ENCODE measurements at places on chromosomes 5 and 9. TPM values are rescaled to one million over a fixed set of nuclear protein-coding genes. Genes with fewer than 3 reads are reported as not detected.

- no peaks in the 10 kb centered on the region for H3K27me3 ChIP-seq
- H3K27ac ChIP-seq, result no peak overlapping the region
- no peaks in the 10 kb centered on the region for H3K36me3 ChIP-seq
- peak overlapping the region; percentile 25 for H3K4me3 ChIP-seq
Observed at GRCh38 chr9:111298731-111299598, 31.1 kb downstream of the OR2K2 start.

The CCDC69 gene
- 0.08 TPM for total RNA-seq

The FBLL1 gene
- not detected for total RNA-seq

The AIF1L gene
- 1.0 TPM for total RNA-seq

DNA sequence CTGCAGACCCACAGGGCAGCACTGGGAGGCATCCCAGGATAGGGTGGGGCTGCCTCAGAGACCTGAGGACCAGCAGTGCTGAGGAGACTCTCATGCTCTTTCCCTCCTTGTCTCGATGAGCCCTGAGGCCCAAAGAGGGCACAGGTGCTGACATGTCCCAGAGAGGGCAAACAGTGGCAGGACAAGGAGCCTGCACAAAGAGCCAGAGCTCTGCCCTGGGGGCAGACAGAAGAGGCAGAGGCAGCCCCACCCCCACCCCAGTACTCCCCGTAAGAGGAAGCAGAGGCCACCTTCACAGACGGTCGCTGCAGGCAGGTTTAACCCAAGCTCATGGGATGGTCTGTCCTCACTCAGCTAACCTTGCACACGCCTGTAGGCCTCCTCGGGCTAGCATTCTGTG is 29.4 kb upstream of the TTLL11 start:
- H3K27ac ChIP-seq, result no peak overlapping the region
- H3K27me3 ChIP-seq, result no peaks in the 10 kb centered on the region
- no peak for DNase-seq
- peaks cover 9% of the 10 kb centered on the region for H3K4me1 ChIP-seq
- no peak overlapping the region for H3K4me3 ChIP-seq
- H3K36me3 ChIP-seq, result no peaks in the 10 kb centered on the region

The SLC2A8 gene
- total RNA-seq, result 16.7 TPM

DNA sequence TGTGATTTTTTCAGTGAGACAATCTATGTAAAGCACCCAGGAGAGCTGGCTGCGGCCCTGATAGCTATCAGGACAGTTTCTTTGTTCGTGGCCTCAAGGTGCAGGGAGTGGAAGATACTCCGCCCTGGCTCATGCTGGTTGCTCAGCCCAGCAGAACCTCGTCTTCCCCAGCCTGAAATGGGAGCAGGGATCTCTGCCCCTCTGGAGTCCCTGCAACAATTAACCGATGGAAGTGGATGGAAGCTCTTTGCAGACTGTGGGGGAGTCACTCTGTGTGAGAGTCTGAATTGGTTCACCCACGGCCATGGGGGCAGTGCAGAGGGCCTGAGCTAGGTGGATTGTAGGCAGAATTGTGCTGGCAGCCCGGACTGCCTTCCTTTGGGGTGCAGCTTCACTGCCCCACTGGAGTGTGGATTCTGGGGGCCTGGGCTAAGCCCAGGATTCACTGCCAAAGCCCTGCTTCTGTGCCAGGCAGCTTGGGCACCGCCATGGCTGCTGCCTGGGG is 2.8 kb downstream of the AIF1L start:
- H3K27me3 ChIP-seq, result peaks cover 24% of the 10 kb centered on the region
- H3K36me3 ChIP-seq, result no peaks in the 10 kb centered on the region
- DNase-seq, result no peak
- no peak overlapping the region for H3K4me3 ChIP-seq
- H3K4me1 ChIP-seq, result peaks cover 34% of the 10 kb centered on the region

- no peak overlapping the region for H3K27ac ChIP-seq
- H3K36me3 ChIP-seq, result no peaks in the 10 kb centered on the region
- H3K4me1 ChIP-seq, result no peaks in the 10 kb centered on the region
- no peak overlapping the region for H3K4me3 ChIP-seq
- DNase-seq, result peak; percentile 23
- no peaks in the 10 kb centered on the region for H3K27me3 ChIP-seq
Observed at GRCh38 chr5:165630261-165630778, 2124.9 kb downstream of the MAT2B start.

DNA sequence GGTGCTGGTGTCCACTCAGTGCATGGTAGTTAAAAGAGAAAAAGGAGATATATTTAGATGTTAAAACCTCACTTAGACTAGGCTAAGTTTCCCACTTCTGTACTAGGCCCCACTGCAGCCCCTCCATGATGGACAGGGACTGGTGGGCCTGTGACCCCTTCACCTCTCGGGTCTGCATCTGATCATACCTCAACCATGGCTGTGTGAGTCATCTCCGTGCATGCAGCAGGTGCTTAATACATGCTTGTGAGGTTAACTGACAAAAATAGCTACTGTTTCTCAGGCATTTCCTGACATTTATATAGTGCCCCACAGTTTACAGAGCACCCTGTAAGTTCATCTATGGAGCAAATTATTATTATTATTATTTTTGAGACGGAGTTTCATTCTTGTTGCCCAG is 8.4 kb upstream of the URM1 start:
- no peaks in the 10 kb centered on the region for H3K36me3 ChIP-seq
- no peak overlapping the region for H3K4me3 ChIP-seq
- no peaks in the 10 kb centered on the region for H3K27me3 ChIP-seq
- DNase-seq, result peak; percentile 70
- peak overlapping the region; percentile 58 for H3K27ac ChIP-seq

DNA sequence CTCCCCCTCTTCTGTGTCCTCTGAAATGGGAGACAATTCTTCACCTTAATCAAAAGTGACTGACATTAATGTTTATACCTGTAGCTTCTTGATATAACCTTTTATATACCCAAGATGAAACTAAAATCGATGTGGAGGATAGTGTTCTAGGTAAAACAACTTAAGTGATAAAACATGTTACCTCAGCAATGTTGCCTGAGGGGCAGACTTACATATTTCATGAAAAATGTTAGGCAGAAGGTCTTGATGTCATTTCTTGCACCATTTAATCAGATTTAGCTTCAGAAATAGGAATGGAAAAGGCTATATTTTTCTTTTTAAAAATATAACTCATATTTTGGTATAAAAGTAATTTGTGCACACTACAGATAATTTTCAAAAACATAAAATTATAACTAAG is 22.7 kb upstream of the MACIR start:
- no peaks in the 10 kb centered on the region for H3K27me3 ChIP-seq
- no peak overlapping the region for H3K4me3 ChIP-seq
- H3K4me1 ChIP-seq, result 0 out of 2 replicates have a peak, but pooled peaks cover 4% of the 10 kb centered on the region

DNA sequence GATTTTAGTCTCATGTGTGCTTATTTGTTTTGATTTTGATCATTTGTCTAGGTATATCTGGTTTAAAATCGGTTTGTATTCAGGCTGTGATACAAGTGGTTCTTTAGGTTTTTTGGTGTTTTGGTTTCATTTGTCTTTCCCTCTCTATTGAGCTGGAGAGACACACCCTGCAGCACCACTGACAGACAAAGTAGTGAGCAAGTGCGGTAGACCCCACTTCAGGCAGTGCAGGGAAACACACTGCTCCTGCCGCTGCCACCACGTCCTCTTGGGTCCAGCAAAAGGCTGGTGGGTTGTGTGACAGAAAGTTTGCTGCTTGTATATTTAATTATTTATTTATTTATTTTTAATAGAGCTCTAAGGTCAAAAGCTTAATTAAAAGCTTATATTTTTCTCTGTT is 801.0 kb downstream of the NR2F1-AS1 start:
- no peaks in the 10 kb centered on the region for H3K27me3 ChIP-seq
- DNase-seq, result no peak
- H3K27ac ChIP-seq, result no peak overlapping the region
- H3K4me3 ChIP-seq, result no peak overlapping the region

The PCDHB13 gene
- total RNA-seq, result 3.2 TPM

GRCh38 chr5:57529864-57530263 is 47.3 kb upstream of the ACTBL2 start:
- no peak overlapping the region for H3K4me3 ChIP-seq
- no peaks in the 10 kb centered on the region for H3K27me3 ChIP-seq
- H3K4me1 ChIP-seq, result peaks cover 15% of the 10 kb centered on the region
- H3K27ac ChIP-seq, result no peak overlapping the region
- no peaks in the 10 kb centered on the region for H3K36me3 ChIP-seq

DNA sequence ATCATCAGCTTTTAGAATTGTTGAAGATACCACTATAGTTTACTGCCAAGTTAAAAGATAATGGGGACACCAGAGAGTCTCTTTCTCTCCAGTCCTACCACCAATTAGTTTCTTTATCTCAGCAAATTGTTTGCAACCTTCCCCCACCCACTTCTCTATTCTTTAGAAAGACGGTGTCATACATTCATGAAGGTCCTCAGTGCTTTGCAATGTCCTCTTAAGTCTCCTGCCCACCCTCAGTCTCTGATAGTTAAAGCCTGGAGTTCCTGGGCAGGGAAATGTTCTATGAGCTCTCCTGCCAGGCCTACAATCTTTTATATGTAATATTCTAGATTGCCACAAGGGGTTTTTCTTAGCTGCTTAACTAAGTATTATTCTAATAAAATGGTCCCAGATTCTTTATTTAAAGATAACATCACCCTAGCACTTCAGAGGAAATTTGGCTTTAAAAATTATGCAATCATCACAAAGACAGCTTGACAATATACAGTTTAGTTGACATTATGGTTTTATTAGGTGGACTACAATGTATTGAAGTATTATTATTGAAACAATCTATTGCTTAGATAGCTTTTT is 509.2 kb downstream of the CSNK1G3 start:
- no peaks in the 10 kb centered on the region for H3K36me3 ChIP-seq
- H3K4me1 ChIP-seq, result no peaks in the 10 kb centered on the region
- no peaks in the 10 kb centered on the region for H3K27me3 ChIP-seq
- DNase-seq, result no peak
- no peak overlapping the region for H3K4me3 ChIP-seq

The MPDZ gene
- total RNA-seq, result 39.6 TPM

DNA sequence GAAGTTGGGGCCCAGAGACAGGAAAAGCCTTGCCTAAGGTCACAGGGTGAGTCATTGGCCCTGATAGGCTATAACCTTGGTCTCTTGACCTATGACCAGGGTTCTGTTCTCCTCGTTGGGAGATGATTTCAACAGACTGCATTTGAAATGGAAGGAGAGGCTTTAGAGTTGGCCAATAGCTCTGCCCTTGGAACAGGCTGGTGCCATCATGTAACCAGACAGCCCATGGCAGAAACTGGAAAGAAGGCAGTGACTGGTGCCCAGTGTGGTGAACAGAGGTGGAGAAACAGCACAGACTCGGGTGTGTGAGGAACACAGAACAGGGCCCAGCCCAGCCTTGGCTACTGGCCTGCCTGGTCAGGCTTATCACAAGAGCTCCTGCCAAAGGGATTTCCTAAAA is 109.8 kb upstream of the SLC25A48 start:
- DNase-seq, result no peak
- peaks cover 20% of the 10 kb centered on the region for H3K4me1 ChIP-seq
- H3K4me3 ChIP-seq, result no peak overlapping the region
- H3K36me3 ChIP-seq, result no peaks in the 10 kb centered on the region
- H3K27ac ChIP-seq, result no peak overlapping the region

DNA sequence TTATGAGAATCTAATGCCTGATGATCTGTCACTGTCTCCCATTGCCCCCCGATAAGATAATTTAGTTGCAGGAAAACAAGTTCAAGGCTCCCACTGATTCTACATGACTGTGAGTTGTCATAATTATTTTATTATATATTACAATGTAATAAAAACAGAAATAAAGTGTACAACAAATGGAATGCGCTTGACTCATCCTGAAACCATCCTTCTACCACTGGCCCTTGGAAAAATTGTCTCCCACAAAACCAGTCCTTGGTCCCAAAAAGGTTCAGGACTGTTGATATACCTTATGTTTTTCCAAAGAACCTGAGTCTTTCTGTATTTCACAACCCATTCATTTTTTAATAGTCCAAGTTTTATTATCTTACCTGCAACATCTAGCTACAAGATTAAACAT is 403.5 kb downstream of the TAF11L14 start:
- H3K4me1 ChIP-seq, result peaks cover 17% of the 10 kb centered on the region
- no peak overlapping the region for H3K4me3 ChIP-seq
- no peak for DNase-seq

- H3K27me3 ChIP-seq, result no peaks in the 10 kb centered on the region
- DNase-seq, result peak; percentile 99
- H3K4me1 ChIP-seq, result peaks cover 3% of the 10 kb centered on the region
- peaks cover 8% of the 10 kb centered on the region for H3K36me3 ChIP-seq
- peak within 1 kb of the TSS; percentile 77 for H3K27ac ChIP-seq
Observed at GRCh38 chr5:138331449-138332368, at the start of gene CDC25C. Gene CDC25C (minus strand): TSS chr5:138331804. CDS start chr5:138331180, 624 bp downstream.

DNA sequence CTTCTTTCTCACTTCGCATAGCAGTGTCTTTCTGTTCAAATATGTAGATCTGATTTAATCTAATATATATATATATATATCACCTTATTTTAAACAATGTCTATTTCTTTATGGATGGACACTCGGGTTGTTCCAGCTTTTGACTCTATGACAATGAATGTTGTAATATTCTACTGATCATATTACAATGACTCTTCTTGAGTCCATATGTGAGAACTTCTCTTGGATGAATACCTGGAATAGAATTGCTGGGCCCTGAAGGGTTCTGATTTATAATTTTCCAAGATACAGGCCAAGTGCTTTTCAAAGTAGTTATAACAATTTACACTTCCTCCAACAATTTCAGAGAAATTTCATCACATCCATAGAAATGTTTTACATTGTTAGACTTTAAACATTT is 28.8 kb downstream of the NTRK2 start:
- no peaks in the 10 kb centered on the region for H3K36me3 ChIP-seq
- no peak for DNase-seq
- H3K4me1 ChIP-seq, result no peaks in the 10 kb centered on the region
- no peak overlapping the region for H3K27ac ChIP-seq

- H3K27me3 ChIP-seq, result no peaks in the 10 kb centered on the region
- H3K4me3 ChIP-seq, result no peak overlapping the region
- DNase-seq, result no peak
- H3K36me3 ChIP-seq, result no peaks in the 10 kb centered on the region
- 0 out of 2 replicates have a peak, but pooled peaks cover 2% of the 10 kb centered on the region for H3K4me1 ChIP-seq
Observed at GRCh38 chr5:139495638-139496435, 13.3 kb upstream of the STING1 start.

- no peaks in the 10 kb centered on the region for H3K36me3 ChIP-seq
- no peak overlapping the region for H3K27ac ChIP-seq
- no peak overlapping the region for H3K4me3 ChIP-seq
- H3K4me1 ChIP-seq, result no peaks in the 10 kb centered on the region
Observed at GRCh38 chr5:168946363-168946762, 354.6 kb downstream of the SLIT3 start.

DNA sequence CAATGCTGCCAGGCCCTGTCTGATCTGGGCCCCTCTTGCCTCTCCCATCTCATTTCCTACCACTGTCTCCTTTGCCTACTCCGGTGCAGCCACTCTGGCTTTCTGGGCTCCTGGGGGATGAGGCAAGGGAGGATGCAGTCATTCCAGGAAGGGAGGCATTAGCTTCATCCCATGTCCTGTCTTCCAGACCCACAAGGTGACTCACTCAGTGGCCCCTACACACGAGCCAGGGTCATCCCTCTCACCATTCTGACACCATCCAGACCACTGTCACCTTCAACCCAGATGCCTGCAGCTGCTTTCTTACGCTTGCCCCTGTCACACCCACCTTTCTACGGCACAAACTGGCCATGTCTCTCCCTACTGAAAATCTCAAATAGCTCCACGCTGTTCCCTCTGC is 19.1 kb downstream of the ACSL6 start:
- DNase-seq, result no peak
- H3K27ac ChIP-seq, result no peak overlapping the region
- H3K36me3 ChIP-seq, result no peaks in the 10 kb centered on the region
- no peak overlapping the region for H3K4me3 ChIP-seq
- no peaks in the 10 kb centered on the region for H3K27me3 ChIP-seq

- H3K4me1 ChIP-seq, result no peaks in the 10 kb centered on the region
- H3K36me3 ChIP-seq, result no peaks in the 10 kb centered on the region
- no peaks in the 10 kb centered on the region for H3K27me3 ChIP-seq
- H3K27ac ChIP-seq, result no peak overlapping the region
- H3K4me3 ChIP-seq, result no peak overlapping the region
- no peak for DNase-seq
Observed at GRCh38 chr5:65047225-65047624, 278.5 kb downstream of the CWC27 start.

The ANGPTL2 gene
- 21.3 TPM for total RNA-seq
